ENCODE measurements at places on chromosomes 1 and 21.
A peak's percentile ranks its signal among the peaks of the same experiment; 100 is the strongest.

- DNase-seq = no peak
These were observed 113.7 kb downstream of the PTPRU start for GRCh38 chr1:29349871-29350491.

DNA sequence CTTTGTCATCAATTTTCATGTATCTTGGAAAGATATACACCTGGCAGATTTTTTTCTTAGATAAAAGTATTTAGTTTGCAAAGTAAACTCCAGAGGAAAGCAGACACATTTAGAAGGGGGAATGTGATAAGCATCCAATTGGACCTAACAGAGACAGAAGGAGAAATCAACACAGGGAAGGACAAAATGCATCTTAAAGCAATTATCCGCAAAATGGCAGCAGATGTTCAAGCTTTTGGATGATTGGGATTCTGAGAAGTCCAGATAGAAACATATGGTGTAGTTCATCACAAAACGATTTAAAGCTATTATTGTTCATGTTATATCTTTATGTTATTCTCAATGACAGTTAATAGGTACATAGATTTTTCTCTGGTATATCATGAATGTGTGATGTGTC is 1153.1 kb upstream of the B3GALT2 start:
- DNase-seq = no peak

GRCh38 chr21:15052459-15052763 is 12.4 kb downstream of the NRIP1 start:
- no peak for DNase-seq

DNA sequence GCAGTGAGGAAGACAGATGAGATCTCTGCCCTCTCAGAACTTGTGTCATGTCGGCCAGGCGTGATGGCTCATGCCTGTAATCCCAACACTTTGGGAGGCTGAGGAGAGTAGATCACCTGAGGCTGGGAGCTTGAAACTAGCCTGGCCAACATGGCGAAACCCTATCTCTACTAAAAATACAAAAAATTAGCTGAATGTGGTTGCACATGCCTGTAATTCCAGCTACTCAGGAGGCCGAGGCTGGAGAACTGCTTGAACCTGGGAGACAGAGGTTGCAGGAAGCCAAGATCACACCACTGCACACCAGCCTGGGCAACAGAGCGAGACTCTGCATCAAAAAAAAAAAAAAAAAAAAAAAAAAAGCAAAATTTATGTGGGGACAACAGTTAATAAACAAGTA is 40.9 kb upstream of the RALGPS2 start:
- no peak for DNase-seq

GRCh38 chr1:2969011-2969844 is 52.0 kb upstream of the ACTRT2 start:
- no peak for DNase-seq

- no peak for DNase-seq
These were observed 131.8 kb downstream of the ACBD6 start for GRCh38 chr1:180370597-180370996.

GRCh38 chr1:205930195-205930577 is 13.1 kb downstream of the SLC26A9 start:
- no peak for DNase-seq

DNA sequence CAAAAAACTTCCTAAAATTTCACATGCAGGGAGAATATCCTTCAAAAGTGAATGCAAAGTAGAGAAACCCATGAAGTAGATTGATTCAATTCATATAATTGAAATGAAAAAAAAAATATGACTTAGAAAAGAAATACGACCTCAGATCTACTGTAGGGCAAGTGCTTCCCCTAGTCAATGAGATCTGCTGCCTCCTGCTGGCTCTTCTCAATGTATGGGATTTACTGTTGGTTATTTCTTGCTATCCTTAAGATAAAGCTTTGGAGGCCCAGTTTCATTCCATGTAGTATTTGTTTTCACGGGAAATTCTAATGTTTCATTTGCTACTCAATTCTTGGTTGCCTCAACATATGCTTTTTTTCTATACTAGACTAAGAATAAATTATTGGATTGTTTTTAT is 46.2 kb downstream of the ZNF648 start:
- DNase-seq = no peak

GRCh38 chr1:115545791-115546733 is 95.7 kb upstream of the VANGL1 start:
- DNase-seq = peak; percentile 35

GRCh38 chr1:203453016-203453415 is 22.6 kb upstream of the PRELP start:
- no peak for DNase-seq

DNA sequence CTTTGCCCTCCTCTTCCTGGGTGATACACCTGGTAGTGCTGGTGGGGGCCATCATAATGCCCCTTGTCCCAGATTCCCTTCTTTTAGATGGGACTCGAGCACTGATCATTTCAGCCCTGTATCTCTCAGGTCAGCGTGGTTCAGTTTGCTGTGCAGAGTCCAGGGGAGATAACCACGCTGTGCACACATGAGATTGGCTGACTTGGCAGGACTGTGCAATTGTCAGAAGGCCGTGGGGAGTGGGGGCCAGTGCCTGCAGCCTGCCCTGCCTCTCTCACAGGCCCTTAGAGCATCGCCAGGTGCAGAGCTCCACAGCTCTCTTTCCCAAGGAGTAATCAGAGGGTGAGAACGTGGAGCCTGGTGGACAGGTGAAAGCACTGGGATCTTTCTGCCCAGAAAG is 15.2 kb downstream of the EPHX1 start:
- no peak for DNase-seq

DNA sequence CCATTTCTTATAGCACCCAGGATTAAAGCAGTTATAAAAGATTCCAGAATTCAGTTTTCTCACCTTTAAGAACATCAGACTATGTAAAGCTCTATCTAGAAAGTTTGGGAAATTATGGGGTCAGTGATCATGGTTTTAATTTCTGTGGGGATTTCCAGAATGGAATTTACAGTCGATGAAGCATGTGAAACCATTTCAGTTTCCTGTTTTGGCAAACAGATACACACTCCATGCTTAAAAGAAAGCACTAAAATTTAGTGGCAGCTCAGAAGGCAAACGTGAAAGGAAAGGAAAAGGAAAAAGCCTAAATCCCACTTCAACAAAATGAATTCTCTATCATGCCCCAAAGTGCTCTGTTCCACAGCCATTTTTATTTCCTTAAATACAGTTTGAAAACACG is 60.4 kb downstream of the FYB2 start:
- DNase-seq = no peak

Data from left colon (tissue), 2 donors.